ENCODE measurements at places on chromosomes 16 and 17. TPM values are rescaled to one million over a fixed set of nuclear protein-coding genes. Genes with fewer than 3 reads are reported as not detected.

DNA sequence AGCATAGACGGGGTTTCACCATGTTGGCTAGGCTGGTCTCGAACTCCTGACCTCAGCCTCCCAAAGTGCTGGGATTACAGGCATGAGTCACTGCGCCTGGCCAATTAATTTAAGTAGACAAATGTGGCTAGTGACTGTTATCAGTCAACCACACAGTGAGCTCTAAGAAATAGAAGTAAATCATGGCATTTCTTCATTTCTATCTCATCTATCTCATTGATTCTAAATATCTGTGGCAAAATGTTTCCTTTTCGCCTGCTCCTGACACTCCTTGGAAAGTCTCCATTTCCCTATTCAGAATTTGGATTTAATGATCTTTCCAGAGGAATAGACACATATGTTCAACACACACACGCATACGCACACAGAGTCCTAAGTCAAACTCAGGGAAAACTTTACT is 81.3 kb downstream of the HIC1 start:
- no peak overlapping the region for H3K4me3 ChIP-seq
- H3K27me3 ChIP-seq, result no peaks in the 10 kb centered on the region
- no peak overlapping the region for H3K27ac ChIP-seq
- DNase-seq, result no peak

AANAT gene
- 0.65 TPM for total RNA-seq

- no peak overlapping the region for H3K27ac ChIP-seq
- H3K4me1 ChIP-seq, result no peaks in the 10 kb centered on the region
- no peak for DNase-seq
- H3K36me3 ChIP-seq, result no peaks in the 10 kb centered on the region
Observed at GRCh38 chr17:12982224-12982623, 35.6 kb downstream of the ELAC2 start.

GRCh38 chr17:2018716-2019510 is 6.2 kb downstream of the RTN4RL1 start:
- no peaks in the 10 kb centered on the region for H3K36me3 ChIP-seq
- no peak overlapping the region for H3K4me3 ChIP-seq
- DNase-seq, result peak; percentile 20
- peaks cover 23% of the 10 kb centered on the region for H3K27me3 ChIP-seq

GPR142 gene
- not detected for total RNA-seq

GRCh38 chr16:87297407-87297806 is 19.8 kb downstream of the C16orf95 start:
- 0 out of 2 replicates have a peak, but pooled peaks cover 9% of the 10 kb centered on the region for H3K4me1 ChIP-seq
- H3K4me3 ChIP-seq, result no peak overlapping the region
- no peaks in the 10 kb centered on the region for H3K27me3 ChIP-seq
- no peaks in the 10 kb centered on the region for H3K36me3 ChIP-seq

GRCh38 chr16:28826141-28826540 is 3.3 kb downstream of the ATXN2L start:
- no peak for DNase-seq
- H3K27ac ChIP-seq, result no peak overlapping the region
- H3K27me3 ChIP-seq, result no peaks in the 10 kb centered on the region
- H3K4me3 ChIP-seq, result peak overlapping the region; percentile 74
- H3K36me3 ChIP-seq, result peaks cover 64% of the 10 kb centered on the region

TBX2 gene
- total RNA-seq, result 0.44 TPM

DNA sequence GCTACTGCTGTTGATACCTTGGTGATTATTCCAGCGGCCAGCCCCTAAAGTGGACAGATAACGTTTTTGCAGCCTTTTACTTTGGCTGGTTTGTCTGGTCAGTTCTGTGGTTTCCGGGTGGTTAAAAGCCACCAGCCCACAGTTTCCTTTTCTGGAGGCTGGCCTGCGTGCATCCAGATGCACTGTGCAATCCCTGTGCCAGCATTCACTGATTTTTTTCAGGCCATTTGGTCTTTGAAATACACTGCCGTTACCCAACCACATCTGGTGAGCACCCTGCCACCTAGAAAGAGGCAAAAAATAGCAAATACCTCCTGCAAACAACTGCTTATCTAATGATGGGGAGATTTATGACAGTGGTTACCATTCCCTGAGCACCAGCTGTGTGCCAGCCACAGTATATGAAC is 797 bp downstream of the NUDT7 start:
- DNase-seq, result no peak
- 0 out of 2 replicates have a peak, but pooled peaks cover 4% of the 10 kb centered on the region for H3K27me3 ChIP-seq
- no peaks in the 10 kb centered on the region for H3K36me3 ChIP-seq
- H3K4me1 ChIP-seq, result 0 out of 2 replicates have a peak, but pooled peaks cover 3% of the 10 kb centered on the region
- H3K27ac ChIP-seq, result no peak overlapping the region

PRSS21 gene
- total RNA-seq, result 77.4 TPM

DNA sequence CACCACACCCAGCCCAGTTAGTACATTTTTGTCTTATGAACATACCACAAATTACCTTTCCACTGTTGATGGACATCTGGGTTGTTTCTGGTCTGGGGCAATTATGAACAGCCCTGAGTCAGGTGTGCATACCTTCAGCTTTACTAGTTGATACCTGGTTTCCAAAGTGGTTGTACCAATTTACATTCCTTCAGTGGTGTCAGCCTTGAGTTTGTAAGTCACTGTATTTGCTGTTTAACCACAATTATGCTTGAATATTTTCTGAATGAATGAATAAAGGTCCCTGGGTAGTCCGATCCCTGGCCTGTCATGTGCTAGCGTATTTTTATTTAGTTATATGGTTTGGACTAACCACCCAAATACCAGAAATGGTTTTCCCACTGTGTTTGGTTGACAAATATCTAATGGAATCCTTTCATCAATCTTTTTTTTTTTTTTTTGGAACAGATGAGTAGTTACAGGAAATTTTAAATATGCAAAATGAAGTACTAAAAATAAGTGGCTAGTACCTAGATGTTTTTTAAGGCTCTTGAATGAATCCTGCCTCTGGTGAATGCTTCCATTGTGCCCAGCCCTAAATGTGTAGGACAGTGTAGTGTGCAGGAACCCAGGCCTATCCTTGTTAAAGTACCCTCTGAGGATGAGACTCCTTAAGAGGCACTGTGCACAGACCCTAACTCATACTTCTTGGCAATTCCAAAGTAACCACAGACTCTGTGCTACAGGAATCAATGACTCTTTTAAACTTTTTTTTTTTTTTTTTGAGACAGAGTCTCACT is 3.7 kb downstream of the DUSP14 start:
- H3K4me3 ChIP-seq, result no peak overlapping the region
- H3K4me1 ChIP-seq, result peaks cover 51% of the 10 kb centered on the region
- H3K27me3 ChIP-seq, result no peaks in the 10 kb centered on the region
- H3K27ac ChIP-seq, result peak overlapping the region; percentile 66
- peak; percentile 97 for DNase-seq
- no peaks in the 10 kb centered on the region for H3K36me3 ChIP-seq

DNA sequence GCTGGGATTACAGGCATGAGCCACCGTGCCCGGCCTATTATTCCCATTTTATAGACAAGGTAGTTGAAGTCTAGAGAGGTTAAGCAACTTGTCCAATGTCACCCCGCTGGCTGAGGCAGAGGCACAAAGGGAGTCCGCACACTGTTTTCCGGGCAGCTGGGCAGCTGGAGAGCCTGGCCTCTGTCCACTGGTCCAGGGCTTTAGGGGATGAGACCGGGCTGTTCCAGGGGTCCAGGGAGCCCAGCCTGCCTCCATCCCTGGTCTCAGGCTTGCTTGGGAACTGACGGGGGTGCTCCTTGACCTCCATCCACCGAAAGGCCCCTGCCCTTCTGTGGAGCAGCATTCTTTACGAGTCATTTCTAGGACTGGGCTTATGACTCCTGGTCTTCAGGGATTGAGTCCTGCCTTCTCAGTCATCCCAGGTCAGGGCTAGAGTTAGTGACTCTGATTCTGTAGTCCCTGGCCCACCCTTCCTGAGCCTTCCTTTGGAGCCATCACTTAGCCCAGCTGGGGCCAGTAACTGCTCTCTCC is 37.5 kb downstream of the SOCS3 start:
- no peak for DNase-seq
- no peaks in the 10 kb centered on the region for H3K36me3 ChIP-seq
- peaks cover 10% of the 10 kb centered on the region for H3K4me1 ChIP-seq
- H3K4me3 ChIP-seq, result no peak overlapping the region

C17orf113 gene
- 3.7 TPM for total RNA-seq

XAF1 gene
- 20.8 TPM for total RNA-seq

- H3K4me3 ChIP-seq, result no peak overlapping the region
- H3K36me3 ChIP-seq, result no peaks in the 10 kb centered on the region
- H3K27me3 ChIP-seq, result peaks cover 21% of the 10 kb centered on the region
- H3K4me1 ChIP-seq, result no peaks in the 10 kb centered on the region
- no peak overlapping the region for H3K27ac ChIP-seq
Observed at GRCh38 chr17:57565176-57565575, 179.9 kb downstream of the CCDC182 start.

GRCh38 chr16:72833482-72833881 is 214.4 kb downstream of the ZFHX3 start:
- H3K4me3 ChIP-seq, result no peak overlapping the region
- DNase-seq, result no peak
- 0 out of 2 replicates have a peak, but pooled peaks cover 5% of the 10 kb centered on the region for H3K4me1 ChIP-seq
- H3K36me3 ChIP-seq, result no peaks in the 10 kb centered on the region
- no peak overlapping the region for H3K27ac ChIP-seq

GRCh38 chr17:7323731-7324437 is 5.3 kb downstream of the NEURL4 start:
- H3K36me3 ChIP-seq, result peaks cover 4% of the 10 kb centered on the region
- H3K27me3 ChIP-seq, result no peaks in the 10 kb centered on the region
- DNase-seq, result peak; percentile 53

- no peaks in the 10 kb centered on the region for H3K4me1 ChIP-seq
- H3K27ac ChIP-seq, result no peak overlapping the region
- H3K27me3 ChIP-seq, result no peaks in the 10 kb centered on the region
- H3K36me3 ChIP-seq, result no peaks in the 10 kb centered on the region
Observed at GRCh38 chr16:47247690-47248089, 103.9 kb upstream of the NETO2 start.

GCGR gene
- not detected for total RNA-seq

DNA sequence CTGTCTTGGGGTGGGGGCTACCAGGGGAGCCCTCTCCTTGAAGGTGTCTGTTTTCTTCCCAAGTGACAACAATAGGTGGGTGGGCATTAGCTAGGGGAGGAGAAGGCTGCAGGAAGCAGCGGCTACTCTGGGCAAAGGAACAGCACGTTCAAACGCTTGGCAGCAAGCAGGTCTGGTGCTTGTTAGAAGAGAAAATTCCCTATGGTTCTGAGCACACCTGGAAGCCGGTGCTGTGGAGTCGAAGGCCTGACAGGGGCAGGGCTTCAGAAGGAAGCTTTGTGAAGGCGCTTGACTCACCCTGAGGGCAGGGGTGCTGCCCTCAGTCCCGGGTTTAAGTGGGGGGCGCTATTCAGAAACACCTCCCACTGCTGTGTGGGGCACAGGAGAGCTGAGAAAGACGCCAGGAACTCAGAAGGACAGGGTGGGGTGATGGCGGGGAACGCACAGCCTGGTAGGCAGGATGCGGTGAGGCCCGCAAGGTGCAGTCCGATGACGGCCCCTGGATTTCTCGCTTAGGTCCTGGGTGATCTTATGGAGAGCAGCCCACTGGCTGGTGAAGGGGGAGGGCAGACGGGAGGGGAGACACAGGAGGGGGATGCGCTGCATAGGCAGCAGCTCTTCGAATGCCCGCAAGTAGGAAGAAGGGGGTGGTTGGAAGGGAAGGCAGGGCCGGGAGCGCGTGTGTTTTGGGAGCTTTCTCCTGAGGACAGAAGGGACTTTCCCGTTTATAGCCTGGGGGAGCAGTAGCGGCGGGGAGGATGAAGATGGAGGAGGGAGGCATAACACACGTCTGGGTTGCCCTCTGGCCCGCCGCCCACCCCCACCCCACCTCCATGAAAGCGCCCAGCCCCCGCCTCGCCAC is 3.2 kb downstream of the GJD3 start:
- no peak overlapping the region for H3K4me3 ChIP-seq
- DNase-seq, result no peak
- H3K36me3 ChIP-seq, result no peaks in the 10 kb centered on the region

EFCAB5 gene
- 1.4 TPM for total RNA-seq

DNA sequence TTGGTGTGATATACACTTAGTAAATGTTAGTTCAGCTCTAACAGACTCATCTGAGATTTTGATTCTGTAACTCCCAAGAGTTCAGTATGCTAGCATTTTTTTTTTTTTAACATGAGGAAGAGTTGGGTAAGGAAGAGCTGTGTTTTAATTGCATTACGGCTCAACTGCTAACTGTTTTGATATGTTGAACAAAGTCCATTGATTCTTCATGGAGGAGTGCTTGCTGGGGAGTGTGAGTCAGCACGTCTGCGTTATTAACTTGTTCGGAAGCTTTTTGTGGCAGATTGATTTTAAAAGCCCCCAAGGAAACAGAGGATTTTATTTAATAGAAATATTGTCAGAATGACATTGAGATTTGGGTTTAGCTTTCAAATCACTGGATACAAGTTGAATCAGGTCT is 45.8 kb downstream of the PITPNC1 start:
- peaks cover 22% of the 10 kb centered on the region for H3K4me1 ChIP-seq
- no peaks in the 10 kb centered on the region for H3K27me3 ChIP-seq
- H3K27ac ChIP-seq, result peak overlapping the region; percentile 93
- no peaks in the 10 kb centered on the region for H3K36me3 ChIP-seq
- no peak for DNase-seq
- no peak overlapping the region for H3K4me3 ChIP-seq

DNA sequence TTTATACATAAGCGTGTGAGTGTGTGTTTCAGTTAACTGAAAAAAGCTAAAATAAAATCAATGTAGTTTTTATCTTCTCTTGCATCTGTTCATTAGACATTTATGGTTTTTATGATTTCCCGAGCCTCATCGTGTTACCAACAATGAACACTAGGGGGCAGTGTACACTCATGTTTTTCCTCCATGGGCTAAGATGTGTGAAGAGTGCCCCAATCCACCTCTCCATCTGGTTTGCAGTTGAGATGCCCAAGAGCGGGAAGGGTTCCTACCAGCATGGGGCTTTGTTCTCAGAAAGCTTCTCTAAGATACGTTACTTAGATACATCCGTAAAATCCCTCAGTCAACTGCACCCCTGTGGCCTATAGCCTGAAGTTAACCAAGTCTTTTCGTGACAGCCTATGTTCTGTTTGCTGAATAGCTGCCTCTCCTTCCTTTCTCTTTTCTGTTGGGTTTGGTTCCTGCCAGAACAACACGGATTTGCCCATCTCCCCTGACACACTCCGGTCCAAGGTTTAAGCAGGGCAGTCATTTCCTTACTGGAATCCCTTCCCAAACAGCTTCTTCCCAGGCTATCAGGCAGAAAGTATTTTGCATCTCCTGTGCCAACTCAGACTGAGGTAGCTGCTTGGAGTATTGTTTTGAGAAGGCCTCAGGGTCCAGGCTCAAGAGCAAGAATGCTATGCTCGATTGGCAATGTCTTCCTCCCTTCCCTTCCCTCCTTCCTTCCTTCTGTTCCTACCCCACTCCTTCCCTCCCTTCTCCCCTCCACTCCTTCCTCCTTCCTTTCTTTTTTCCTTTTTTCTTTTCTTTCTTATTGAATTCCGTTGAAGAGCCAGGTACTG is 12.9 kb upstream of the ELAC2 start:
- no peak for DNase-seq
- peaks cover 9% of the 10 kb centered on the region for H3K27me3 ChIP-seq
- H3K27ac ChIP-seq, result no peak overlapping the region
- H3K4me3 ChIP-seq, result no peak overlapping the region
- no peaks in the 10 kb centered on the region for H3K36me3 ChIP-seq
- H3K4me1 ChIP-seq, result no peaks in the 10 kb centered on the region
